ENCODE measurements at places on chromosomes 3 and 15.

- no peak for DNase-seq
Measured at GRCh38 chr3:177212278-177212610, 15.0 kb upstream of the TBL1XR1 start.

- DNase-seq, result peak; percentile 15
Measured at GRCh38 chr3:98556164-98557130, 24.7 kb downstream of the GPR15 start.

DNA sequence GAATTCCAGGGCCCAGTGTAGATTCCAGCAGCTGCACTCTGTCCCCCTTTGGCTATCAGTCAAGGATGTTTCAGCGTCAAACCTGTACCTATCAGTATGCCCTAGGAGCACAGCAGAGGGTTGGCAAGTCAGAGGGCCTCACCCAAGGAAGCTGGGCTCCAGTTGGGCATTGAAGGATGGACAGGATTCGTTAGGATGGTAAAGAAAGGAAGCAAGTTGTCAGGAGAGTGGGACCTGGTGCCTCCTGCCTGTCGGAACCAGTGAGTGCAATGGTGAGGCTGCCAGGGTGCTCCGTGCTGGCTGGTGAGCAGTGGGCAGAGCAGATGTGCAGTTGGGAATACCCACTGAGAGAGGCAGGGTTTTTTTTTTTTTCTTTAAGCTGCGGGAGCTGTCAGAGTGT, 157.2 kb downstream of the CHDH start:
- DNase-seq, result no peak

- no peak for DNase-seq
Measured at GRCh38 chr15:87354661-87355410, 901.7 kb downstream of the NTRK3 start.

DNA sequence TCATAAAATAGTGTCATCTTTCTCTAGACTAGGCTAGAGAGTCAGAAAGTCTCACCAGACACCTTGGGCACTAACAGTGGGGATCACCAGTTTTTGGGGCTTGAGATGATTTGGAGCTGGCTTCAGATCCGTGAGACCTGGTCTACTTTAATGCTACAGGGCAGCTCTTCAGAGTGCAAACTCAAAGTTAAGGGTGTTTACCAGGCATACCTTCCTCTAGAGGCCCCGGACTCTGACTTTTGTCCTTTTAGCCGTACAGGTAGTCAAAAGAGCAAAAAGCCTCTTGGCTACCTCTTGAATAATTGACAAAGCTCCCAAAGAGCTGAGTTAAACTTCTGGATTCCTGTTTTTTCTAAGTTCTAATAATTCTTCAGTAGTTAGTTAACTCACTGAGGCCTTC, 41.4 kb upstream of the CCR4 start:
- no peak for DNase-seq

GRCh38 chr3:182479419-182480336, 313.6 kb upstream of the ATP11B start:
- no peak for DNase-seq

- peak; percentile 77 for DNase-seq
Measured at GRCh38 chr3:196219194-196219969, 3.0 kb downstream of the SLC51A start.

GRCh38 chr3:8266730-8267131, 234.9 kb upstream of the LMCD1 start:
- DNase-seq, result no peak

- no peak for DNase-seq
Measured at GRCh38 chr15:68981941-68982340, 32.6 kb upstream of the NOX5 start.
